ENCODE measurements at places on chromosomes 16 and 17.

- DNase-seq, result no peak
These were observed 8.1 kb downstream of the KCNH6 start for GRCh38 chr17:63531022-63531965.

DNA sequence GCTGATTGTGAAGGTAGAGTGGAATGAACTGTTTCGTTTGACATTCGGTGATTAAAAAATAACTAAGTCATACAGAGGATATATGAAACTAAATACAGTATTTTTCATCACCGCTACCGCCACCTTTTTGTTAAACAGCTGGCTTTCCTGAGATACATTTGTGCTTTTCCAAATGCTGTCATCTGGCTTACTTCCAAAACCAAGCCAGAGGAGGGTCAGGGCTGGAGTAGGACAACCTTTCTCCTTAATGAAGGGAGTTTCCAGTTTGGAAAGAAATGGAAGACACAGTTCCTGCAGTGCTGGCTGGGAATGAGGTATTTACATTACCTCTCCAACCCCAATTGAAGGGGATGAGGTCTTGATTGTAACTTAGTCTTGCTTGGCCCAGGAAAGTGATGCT lies 3.2 kb downstream of the TNRC6C start:
- DNase-seq, result no peak

DNA sequence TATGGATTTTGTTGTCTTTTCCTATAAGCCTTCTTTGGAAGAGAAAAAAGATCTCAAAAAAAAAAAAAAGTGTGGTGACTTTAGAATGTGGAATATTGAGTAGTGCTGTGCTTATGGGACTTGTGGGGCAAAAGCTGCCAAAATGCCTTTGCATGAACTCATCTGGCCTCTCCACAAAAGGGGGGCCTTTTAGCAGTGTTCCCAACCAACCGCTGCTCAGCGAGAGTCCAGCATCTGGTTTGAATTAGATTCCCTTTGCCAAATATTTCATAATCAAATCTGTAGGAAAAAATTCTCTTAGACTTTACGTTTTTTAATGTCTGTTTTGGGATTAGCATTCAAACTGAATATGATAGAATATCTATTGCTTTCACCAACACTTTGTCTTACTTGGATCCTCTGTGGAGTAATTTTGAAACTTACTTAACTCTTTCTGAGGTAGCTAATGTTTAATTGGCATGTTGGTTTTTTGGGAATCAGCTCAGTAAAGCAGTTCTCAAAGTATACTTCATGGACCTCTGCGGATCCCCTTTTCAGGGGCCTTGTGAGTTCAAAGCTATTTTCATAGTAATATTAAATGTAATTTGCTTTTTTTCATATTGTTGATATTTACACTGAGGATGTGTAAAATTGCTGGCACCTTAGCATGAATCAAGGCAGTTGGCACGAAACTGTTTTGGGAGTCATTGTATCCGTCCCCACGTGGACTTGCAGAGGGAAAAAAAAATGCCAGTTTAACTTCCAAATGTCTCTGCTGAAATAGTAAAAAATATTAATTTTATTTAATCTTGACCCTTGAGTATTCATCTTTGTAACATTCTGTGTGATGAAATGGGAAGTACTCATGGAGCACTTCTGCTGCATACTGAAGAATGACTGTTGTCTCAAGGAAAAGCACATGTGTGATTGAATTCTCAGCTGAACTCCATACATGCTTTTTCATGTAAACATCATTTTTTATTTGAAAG lies 34.7 kb upstream of the VPS4A start:
- DNase-seq, result no peak

GRCh38 chr17:71764505-71764904 lies 356.3 kb upstream of the SOX9 start:
- DNase-seq, result no peak

- no peak for DNase-seq
These were observed 1568.6 kb upstream of the GOT2 start for GRCh38 chr16:60302676-60303075.

Data from amygdala (tissue), 56 donors.